ENCODE measurements at places on chromosomes 2 and 18.

- no peak for DNase-seq
These were observed 131.3 kb downstream of the ZNF804A start for GRCh38 chr2:184729581-184729980.

DNA sequence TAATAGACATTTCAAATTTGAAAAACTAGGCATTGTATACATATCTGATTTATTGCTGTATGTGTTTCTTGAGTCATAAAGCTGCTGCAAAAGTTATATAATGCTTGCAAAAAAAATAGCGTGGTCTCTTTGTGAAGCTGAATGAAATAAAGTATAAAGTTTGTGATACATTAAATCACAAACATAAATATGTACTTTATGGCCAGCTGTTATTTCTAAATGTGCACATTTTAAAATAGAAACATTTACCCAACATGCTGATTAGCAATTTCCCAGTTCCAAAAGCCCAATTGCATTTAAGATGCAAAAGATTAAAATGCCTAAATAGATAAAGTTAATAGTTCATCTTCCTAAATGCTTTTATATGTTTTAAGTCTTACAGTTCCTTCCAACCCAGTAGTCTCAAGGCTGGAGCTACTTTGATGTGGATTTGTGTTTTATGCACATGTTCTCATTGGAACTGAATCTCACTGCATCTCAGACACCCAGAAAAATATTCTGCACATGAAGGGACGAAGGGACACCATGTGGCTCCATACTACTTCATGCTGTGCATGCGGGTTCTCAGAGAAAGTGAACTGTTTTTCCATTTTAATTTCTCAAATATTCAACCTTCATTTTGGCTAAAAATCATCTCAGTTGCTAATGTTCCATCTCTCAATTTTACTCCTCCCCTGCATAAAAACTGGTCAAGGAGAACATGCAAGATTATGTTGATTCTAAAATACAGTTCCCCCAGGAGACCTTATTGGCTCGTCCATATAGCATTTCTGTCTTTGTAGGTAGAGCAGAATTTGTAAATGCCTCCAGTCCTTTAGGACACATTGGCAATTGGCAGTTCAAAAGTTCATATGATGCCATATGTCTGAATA is 304.6 kb downstream of the MTX2 start:
- DNase-seq: no peak

GRCh38 chr18:32454593-32454992 is 16.1 kb downstream of the GAREM1 start:
- no peak for DNase-seq

DNA sequence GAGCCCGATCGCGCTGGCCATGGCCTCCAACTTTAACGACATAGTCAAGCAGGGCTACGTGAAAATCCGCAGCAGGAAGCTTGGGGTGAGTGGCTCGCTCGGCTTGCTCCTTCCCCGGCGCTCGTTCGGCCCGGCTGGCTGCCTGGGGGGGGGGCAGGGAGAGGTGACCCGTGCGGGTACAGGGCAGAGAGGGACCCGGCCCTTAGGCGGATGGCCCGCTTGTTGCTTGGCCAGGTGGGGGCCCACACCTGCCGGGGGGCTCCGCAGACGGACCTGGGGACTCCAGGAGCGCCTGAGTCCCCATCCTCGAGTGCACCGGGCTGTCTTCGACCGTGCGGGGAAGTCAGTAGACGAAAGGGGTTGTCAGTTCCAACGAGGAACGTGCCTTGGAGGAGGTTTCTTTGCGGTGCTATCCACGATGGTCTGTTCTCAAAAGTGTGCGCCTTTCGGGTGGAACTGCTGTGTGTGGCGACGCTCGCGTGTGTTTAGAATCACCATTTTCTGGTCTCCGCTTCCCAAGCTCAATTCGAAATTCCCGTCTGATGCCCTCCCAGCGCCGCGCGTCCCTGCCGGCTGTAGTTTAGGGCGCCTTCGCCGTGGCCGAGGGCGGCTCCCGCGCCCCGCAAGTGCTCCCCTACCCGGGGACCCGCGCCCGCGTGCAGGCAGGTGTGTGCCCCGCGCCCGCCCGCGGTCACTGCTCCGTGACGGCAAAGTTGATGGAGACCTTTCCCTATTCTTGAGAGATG is 711 bp downstream of the DOK6 start:
- peak; percentile 72 for DNase-seq

DNA sequence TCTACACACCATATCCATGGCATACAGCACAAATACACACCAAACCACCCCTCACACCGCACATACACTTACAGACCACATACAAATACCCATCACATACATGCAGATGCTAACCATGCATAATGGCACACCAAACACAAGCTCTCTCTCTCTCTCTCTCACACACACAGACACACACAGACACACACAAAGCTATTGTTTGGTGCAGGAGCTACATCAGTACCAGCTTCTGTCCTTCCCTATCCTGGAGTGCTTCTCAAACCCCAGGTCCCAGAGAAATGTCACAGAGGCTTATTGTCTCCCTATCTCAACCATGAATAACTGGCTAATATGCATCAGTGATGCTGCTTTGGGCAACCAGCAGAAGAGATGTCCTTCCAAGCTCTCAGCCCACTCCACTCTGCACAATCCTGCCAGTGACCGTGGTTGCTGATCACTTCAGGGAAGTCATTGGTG is 36.5 kb upstream of the ST3GAL5 start:
- no peak for DNase-seq

DNA sequence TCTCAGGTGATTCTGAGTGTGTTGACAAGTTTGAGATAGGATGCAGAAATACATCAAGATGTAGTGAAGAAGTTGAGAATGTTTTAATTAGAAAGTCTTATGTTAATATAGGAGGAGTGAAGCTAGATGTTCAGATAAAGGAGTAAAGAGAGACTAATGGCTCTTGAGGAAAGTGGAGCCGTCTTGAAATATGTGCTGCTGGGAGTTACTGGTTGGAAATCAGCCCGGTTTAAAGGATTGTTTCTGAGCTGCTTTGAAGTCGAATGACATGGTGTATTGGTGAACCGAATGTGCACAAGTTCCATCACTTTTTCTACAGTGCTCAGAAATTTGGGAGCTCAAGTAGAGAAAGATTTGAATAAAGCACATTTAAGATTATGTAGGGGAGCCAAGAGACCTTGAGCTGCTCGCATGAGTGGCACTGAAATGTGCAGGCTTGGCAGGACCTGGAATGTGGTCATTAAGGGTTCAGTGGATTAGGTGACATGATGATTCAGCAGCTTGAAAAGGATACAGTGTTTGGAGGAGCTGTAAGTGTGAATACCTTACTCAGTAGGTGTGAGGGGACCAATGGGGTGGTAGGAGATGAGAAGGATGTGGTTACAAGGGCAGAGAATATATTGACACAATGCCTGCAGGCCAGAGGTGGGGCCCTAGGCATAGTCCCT is 68.6 kb downstream of the CAB39 start:
- DNase-seq: no peak

- no peak for DNase-seq
These were observed 99.7 kb upstream of the SERTAD2 start for GRCh38 chr2:64753399-64753798.

DNA sequence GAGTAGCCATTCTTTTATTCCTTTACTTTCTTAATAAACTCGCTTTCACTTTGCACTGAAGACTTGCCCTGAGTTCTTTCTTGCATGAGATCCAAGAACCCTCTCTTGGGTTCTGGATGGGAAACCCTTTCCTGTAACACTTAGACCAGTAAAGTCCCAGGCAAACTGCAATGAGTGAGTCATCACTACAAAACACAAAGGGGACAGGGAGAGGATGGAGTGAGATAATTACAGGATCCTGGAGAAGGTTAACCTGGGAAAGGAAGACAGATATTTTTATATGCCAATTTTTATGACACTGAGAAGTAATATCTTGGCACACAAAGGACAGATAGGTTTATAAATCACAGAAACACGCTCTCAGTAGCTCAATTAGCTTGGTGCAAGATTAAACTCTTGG is 48.7 kb downstream of the EHD3 start:
- no peak for DNase-seq

DNA sequence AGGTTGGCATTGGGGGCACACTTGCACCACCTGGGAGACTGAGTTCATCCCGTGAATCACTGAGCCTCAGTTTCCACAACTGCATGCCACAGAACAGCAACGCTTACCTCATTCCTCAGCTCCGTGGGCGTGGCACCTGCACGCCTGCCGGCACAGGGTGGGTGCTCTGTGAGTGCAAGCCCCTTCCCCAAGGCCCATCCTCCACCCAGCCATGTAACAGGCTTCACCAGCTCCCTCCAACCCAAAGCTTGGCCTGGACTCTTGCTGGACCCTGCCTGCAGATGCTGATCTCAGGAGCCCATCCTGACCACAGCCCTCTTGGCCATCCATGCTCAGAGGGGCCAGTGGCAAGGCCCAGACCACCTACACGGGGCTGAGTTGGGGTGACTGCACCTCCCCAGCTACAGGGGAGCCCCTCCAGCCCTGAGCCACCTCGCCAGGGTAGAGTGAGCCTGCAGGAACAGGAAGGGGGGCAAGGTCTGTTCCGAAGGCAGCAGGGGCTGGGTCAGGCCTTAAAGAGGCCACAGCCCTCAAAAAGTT is 1.8 kb downstream of the PRLH start:
- no peak for DNase-seq

DNA sequence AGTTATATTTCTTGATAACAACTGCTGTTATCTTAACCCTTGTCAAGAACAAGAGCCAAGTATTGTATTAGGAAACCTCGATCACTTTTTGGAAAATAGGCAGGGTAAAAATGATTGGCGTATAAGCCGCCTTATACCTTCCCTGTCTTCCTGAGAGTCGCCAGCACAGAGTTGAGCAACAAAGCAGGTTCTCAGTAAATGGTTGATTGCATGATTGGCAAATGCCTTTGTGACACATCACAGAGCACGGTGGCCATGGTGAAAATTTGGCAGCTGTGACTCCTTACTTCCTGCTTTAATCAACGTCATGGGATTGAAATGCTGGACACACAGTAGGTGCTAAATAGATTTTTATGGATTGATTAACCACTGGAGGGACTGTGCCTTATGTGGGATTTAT is 3.9 kb upstream of the KLHL29 start:
- peak; percentile 47 for DNase-seq

DNA sequence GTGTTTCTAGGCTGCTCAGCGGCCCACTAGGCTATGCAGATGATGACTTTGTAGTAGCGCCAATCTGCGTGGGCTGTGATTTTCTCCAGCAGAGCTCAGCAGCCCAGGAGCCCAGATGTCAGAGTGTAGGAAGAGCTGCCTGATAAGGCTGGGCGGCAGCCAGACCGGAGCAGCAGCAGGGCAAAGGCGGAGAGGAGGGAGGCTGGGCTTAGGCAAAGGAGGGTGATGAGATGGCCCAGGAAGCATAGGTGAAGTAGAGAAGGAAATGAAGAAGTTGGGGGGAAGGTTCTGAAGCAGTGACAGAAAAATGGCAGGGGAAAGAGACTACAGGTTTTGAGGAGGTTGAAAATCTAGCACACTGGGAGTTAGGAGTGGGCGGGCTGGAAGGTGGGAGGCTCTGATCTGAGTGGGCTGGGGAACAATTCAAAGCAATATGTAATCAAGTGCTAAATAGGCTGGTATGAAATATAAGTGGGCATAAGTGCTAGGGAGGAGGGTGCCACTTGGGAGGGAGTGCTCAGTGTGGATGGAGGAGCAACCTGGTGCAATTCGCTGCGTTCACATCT is 50.6 kb upstream of the STPG4 start:
- peak; percentile 85 for DNase-seq

DNA sequence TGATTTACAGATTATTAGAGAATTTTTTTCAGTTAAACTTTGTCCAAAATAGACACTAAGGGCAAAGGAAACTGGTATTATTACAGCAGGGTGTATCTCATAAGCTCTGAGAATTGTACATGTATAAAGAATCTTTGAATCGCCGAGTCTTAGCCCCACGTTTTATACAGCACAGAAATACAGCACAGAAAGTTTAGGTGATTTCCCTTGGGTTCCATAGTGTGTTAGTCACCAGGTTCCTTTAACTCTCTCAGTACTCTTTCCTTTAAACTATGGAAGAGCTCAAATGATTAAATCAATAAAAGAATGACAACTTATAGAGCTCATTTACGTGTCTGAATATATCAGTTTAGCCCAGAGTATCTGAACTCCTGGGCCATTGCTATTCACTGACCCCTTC is 256.8 kb downstream of the NEDD4L start:
- DNase-seq: no peak

DNA sequence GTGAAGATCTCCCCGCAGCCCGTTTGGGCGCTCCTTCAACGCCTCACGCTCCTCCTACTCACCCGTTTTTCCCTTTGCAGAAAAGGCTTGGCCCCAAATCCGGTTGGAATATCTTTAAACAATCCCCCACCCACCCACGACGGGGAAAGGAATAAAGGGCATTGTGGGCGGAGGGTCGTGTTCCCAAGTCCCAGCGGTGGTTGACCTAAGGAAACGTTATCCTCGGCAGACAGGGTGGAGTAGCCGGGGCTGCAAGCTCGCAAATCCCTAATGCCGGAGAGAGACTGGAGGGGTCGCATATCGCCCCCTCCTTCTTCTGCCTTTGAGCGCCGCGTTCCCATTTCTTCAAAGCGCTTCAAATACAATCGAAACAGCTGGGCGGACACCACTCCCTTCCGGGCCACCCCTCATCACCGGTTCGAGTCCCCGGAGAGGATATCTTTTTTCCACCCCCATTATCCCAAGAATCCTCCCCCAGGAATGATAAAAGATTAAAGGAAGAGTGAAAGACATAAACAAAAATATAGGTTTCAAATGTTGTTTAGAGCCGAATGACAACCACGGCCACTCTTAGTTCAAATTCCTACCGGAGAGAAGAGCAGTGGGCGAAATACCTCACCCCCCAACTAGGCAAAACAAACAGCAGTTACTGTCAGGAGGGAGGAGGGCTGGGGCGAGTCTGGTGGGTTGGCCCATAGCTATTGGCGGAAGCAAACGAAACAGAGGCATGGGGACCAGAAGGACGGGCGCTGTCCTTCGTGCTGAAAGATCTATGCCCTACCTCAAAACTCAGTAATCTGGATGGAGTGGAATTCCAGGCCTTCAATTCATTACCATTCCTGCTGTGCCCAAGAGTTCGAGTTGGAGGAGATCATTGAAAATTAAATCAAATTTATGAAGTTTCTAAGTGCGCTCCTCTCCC is 2.8 kb upstream of the GAD1 start:
- peak; percentile 79 for DNase-seq

GRCh38 chr2:38181806-38182491 is 106.0 kb upstream of the CYP1B1 start:
- DNase-seq: no peak

DNA sequence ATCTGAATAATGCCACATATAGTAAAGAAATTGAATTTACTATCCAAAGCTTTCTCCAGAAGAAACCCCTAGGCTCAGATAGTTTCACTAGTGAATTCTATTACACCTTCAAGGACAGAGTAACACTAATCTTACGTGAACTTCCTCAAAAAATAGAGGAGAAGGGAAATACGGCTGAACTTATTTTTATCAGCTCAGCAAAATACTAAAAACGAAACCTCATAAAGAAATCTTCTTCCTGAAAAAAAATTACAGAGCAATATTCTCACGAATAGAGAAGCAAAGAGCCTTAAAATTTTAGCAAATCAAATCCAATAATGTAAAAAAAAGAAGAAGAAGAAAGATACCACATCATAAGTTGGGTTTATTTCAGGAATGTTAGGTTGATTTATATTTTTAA is 14.7 kb downstream of the CAPN13 start:
- DNase-seq: no peak
